ENCODE measurements at places on chromosomes 6 and 20. TPM values are rescaled to one million over a fixed set of nuclear protein-coding genes. Genes with fewer than 3 reads are reported as not detected.

- no peak for DNase-seq
These were observed 121.5 kb downstream of the UST start for GRCh38 chr6:148868314-148868713.

DNA sequence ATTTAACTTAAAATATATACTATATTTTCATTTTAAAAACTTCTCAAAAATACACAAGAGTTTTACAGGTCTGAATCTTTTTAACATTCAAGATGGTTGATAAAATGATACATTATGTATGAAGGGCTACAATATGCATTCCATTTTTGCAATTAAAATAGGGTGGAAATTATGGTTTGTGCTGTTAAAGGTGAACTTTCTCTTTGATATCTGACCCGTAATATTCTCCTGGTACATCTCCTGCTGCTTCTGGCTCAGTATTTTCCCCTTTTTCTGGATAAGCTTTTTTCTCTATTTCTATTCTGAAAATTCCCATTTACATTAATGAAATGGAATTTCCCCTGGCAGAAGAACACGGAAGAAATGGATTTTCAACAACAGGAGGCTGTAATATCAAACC lies 27.4 kb upstream of the LCA5 start:
- DNase-seq: no peak

PGBD1 gene
- 3.8 TPM for total RNA-seq

MAFB gene
- total RNA-seq: 6.8 TPM
